ENCODE measurements at places on chromosomes 3 and 15.

GRCh38 chr15:73607405-73607804 is 25.8 kb downstream of the NPTN start:
- no peak for DNase-seq

DNA sequence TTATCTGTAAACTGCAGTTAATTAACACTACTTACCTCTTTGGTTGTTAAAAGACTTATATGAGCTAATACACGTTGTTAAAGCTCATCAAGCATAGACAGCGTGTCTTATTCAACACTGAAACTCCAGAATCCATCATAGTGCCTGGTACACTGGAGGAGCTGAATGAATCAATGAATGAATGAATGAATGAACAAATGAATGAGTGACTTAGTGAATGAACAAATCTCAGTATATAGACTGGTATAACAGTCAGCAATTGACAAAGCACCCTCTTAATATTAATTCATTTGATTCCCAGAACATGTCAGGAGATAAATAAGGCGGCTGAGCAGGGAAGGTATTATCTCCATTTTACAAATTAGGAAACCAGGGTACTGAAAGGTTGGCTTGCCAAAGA is 7.1 kb downstream of the CASR start:
- no peak for DNase-seq

DNA sequence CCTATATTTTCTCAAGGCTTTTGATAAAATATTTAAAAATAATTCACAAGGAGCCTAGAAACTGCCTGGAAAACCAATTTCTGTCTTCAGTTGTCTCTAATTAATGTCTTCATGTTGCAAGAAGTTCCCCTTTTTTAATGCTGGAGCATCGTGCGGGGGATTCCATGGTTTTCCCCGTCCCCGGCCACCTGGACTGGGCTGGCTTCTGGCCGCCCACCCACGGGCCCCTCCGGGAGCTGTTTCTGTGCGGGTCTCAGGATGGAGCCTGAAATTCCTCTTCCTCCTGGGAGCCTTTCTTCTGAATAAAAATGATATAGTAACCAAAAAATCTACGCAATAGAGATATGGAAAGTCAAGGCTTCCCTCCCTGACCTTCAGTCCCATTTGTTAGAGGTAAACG is 8.1 kb upstream of the LRRK1 start:
- DNase-seq = no peak

DNA sequence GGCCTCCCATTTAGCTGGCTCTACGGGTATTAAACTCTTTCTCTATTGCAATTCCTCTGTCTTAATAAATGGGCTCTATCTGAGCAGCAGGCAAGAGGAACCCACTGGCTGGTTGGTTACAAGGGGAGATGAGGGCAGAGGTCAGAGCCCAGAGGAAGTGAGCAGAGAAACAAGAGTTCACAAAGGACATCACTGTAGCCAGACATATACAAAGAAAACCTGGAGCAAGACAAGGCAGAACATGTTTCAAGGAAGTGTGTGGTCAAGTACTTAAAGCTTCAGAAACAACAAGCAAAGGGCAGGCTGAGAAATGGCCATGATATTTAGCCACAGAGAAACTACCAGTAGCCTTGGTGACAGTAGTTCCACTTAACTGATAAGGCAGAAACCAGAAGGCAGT is 24.3 kb downstream of the SUSD5 start:
- DNase-seq = no peak

DNA sequence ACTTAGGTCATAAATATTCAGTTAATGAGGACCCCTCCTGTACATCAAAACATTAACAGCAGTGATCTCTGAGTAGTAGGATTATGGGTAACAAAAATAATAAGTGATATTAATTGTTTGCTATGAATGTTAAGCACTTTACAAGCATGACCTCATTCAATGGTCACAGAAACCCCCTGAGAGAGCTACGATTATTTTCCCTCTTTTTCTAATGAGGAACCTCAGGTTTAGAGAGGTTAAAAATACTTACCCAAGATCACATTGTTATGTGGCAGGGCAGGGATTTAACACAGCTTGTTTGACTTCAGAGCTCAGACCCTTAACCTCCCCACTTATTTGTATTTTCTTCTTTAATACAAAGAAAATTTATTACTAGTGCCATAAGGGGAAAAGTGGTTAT is 228.2 kb downstream of the TBL1XR1 start:
- no peak for DNase-seq

GRCh38 chr15:72306211-72306785 is 13.7 kb downstream of the CELF6 start:
- no peak for DNase-seq

DNA sequence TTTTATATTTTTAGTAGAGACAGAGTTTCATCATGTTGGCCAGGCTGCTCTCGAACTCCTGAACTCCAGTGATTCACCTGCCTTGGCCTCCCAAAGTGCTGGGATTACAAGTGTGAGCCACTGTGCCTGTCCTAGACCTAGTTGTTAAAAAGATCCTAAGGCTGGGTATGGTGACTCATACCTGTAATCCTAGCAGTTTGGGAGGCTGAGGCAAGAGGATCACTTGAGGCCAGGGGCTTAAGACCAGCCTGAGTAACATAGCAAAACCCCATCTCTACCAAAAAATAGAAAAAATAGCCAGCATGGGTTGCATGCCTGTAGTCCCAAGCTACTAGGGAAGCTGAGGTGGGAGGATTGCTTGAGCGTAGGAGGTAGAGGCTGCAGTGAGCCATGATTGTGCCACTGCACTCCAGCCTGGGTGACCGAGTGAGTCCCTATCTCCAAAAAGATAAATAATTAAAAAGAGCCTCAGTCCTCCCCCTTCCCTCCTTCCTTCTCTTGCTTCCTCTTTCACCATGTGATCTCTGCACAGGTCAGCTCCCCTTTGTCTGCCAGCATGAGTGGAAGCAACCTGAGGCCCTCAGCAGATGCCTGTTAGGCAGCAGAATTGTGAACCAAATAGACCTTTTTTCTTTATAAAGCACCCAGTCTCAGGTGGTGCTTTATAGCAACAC is 9.8 kb upstream of the FNDC3B start:
- DNase-seq = no peak

DNA sequence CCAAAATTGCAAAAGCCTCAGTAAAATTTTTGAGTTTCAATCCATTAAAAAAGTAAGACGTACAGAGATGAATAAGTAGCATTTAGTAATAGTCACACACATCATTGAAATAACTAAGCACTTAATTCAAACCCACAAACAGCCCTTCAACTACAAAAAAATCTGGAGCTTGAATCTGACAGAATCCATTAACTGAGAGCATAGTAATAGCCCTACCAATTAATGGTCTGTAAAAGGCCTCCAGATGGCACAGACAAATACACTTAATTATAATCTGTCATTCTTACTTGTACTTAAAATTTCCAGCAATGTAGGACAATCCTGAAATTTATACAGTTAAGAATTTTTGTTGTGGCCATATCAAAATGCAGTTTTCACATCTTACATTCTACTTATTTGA is 246.9 kb downstream of the VGLL3 start:
- no peak for DNase-seq

GRCh38 chr3:54654776-54655175 is 273.1 kb downstream of the LRTM1 start:
- no peak for DNase-seq

GRCh38 chr3:184381261-184382224 is 1.7 kb downstream of the CHRD start:
- peak; percentile 74 for DNase-seq

Data from ecto neural progenitor cell (in vitro differentiated cells).